ENCODE measurements at places on chromosomes 16 and 17. TPM values are rescaled to one million over a fixed set of nuclear protein-coding genes. Genes with fewer than 3 reads are reported as not detected.

DNA sequence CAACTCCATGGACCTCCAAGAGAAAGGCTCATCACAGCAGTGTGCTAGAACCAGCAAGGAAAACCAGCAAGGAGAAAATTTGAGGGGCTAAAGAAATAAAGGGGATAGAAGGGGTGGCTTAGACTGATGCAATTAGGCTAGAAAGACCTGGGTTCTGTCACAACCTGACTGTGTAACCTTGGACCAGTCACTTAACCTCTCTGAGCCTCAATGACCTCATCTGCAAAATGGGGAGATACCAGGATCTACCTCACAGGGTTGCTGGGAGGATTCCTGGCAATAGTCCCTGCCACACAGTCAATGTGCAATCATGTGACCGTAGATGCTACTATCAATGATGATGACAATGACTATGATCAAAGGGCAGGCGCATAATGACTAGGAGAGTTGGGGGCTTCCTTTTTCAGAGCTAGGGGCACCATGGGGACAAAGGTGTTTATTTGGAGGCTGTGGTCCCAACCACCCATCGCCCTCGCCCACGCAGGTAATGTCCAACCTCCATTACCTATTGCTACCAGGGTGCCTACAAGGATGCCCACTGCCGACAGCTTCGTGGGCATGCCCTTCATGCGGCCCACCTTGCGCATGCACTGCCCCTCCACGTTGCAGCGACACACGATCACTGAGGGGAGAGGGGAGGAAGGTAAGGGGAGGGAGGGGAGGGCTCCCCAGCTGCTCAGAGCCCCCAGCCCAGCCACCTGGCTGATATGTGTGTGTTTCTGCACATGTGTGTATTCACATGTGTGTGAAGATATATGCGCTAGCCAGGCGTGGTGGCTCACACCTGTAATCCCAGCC, 9.7 kb downstream of the CDH16 start:
- no peak for DNase-seq

- no peak for DNase-seq
Measured at GRCh38 chr16:84581158-84581557, 36.7 kb downstream of the COTL1 start.

- no peak for DNase-seq
Measured at GRCh38 chr16:11339075-11339474, 6.2 kb upstream of the RMI2 start.

The MAPT gene
- 5.1 TPM for total RNA-seq

The GP1BA gene
- total RNA-seq, result 0.55 TPM

- peak; percentile 84 for DNase-seq
Measured at GRCh38 chr17:50148226-50149090, 2.0 kb downstream of the PPP1R9B start.

GRCh38 chr16:10881479-10882030, 4.6 kb downstream of the CIITA start:
- DNase-seq, result no peak

GRCh38 chr17:57335195-57335792, 79.0 kb downstream of the MSI2 start:
- no peak for DNase-seq

- DNase-seq, result no peak
Measured at GRCh38 chr17:9788601-9789000, 2.8 kb downstream of the DHRS7C start.

The SDR42E2 gene
- 0.14 TPM for total RNA-seq

The GAST gene
- not detected for total RNA-seq

- no peak for DNase-seq
Measured at GRCh38 chr17:29557085-29557738, 9.6 kb downstream of the ABHD15 start.

All from upper lobe of right lung (tissue), 1 donor.